ENCODE measurements at places on chromosomes 4 and X.

DNA sequence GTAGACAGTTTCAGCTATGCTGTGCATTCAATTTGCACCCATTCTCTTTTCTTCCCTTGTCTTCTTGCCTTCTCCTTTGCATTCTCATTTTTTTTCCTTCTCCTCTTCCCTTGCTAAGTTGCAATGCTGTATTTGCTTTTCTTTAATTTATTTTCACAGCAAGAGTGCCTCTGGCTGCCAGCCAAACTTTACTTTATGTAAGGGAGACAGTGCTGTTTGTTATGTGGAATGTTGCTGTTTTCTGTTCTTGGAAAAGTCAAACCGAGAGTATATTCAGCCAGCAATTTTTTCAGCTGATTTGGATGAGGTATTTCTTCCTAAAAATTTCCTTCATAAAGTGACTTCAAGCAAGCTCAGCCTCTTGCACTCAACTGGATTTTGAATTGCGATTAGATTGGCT lies 1293.4 kb downstream of the ARAP2 start:
- DNase-seq: no peak

- no peak for DNase-seq
These were observed 21.0 kb downstream of the ATP2B3 start for GRCh38 chrX:153538424-153538823.

DNA sequence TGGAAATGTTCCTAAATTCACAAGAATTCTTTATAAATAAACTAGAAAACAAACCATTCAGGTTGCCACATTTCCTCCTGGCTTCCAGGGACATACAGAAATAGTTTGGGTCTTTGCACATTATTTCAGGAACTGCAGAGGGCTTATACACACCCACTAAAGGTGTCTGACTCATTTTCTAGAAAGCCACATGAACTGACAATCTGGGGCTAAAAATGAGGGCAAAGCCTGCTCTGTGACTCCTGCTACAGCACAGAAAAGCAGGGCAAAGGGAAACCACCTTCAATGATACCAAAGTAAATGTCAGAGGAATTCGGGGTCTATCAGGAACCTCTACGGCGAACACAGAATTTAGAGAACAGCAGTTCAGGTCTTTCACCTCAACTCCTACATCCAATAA lies 112.2 kb upstream of the MAP3K15 start:
- DNase-seq: no peak

DNA sequence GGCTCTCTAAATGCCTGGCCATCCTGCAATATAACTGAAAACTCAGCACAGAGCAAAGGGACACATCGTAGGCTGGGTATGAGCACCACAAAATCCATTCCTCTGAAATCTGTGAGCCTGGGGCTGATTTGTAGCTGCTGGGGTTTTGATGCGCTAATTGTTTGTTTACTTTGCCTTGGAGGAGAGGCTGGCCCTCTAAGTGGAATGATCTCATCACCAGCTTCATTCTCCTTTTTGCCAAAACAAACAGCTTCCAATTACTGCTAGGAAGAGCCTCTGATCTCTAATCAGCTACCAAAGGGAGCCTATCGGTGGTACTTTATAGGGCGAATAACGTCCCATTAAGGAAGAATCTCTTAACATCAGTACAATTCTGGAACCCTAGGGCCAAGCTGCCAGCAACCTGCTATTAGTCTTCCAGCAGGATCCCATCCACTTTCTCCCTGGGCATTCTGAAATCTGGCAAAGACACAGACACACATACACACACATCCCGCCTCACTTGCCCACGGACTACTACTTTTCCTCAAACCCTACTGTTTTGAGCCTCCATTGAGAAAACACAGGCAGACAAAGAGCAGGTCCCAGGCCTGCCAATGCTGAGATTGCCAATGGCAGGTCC lies 5.8 kb downstream of the ANOS1 start:
- DNase-seq: no peak

GRCh38 chrX:111811831-111812230 lies 64.2 kb upstream of the TRPC5OS start:
- no peak for DNase-seq

- peak; percentile 50 for DNase-seq
These were observed 403 bp downstream of the SGCB start for GRCh38 chr4:52037689-52038102.

GRCh38 chrX:70664726-70665125 lies 220.1 kb downstream of the DLG3 start:
- DNase-seq: peak; percentile 63

DNA sequence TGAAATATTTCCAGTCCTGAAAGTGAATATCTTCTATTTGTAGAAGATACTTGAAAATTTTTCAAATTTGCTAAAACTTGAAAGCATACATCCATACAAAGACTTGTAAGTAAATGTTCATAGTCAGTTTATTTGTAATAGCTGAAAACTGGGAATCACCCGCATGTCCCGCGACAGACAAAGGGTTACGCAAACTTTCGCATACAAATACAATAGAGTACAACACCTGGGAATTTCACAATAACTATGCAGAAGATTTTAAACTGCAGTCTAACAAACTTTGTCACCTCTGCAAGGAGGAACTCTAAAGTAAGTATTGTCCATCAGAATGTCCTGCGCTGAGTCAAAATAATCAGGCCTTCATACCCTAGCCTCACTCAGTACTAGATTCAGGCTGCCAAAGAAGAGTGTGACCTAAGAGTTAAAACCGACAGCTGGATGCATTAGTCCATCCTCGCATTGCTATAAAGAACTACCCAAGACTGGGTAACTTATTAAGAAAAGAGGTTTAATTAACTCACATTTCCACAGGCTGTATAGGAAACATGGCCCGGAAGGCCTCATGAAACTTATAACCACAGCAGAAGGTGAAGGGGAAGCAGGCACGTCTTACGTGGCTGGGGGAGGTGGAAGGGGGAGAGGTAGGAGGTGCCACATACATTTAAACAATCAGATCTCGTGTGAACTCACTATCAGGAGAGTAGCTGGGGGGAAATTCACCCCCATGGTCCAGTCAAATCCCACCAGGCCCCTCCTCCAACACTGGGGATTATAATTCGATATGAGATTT lies 60.4 kb downstream of the MMRN1 start:
- DNase-seq: no peak
